MCF 10A (cell line): ENCODE measurements at places on chromosomes 3 and 15.

DNA sequence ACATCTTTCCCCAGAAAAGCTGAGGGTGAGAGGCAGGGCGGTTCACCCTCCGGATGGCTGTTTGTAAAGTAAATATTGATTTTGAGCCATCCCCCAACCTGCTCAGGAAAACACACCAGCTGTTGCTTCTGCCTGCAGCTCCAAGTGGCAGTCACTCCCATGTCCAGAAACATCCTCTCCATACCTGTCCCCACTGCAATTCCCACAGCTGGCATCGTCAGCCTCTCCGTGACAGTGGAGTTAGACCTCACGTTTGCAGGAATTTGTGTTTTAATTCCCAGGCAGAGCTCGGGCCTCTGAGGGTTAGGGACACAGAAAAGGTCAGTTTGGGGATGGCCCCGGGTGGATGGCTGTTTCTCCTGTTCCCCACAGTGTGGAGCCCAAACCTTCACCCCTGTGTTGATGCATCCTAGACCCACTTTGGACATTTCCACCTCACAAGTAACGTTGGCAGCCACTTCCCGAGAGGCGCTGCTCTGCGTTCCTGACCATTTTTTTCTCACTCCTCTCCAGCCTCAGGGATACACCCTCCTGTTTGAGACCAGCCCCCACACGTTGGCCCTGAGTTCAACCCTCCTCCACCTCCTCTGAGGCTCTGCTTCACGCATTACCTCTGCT, 11.8 kb upstream of the FAM174B start:
- no peak for DNase-seq

- no peak for DNase-seq
These were observed 11.2 kb downstream of the RNF123 start for GRCh38 chr3:49700453-49701128.

- no peak for DNase-seq
These were observed 20.6 kb downstream of the SPSB4 start for GRCh38 chr3:141071681-141072260.

DNA sequence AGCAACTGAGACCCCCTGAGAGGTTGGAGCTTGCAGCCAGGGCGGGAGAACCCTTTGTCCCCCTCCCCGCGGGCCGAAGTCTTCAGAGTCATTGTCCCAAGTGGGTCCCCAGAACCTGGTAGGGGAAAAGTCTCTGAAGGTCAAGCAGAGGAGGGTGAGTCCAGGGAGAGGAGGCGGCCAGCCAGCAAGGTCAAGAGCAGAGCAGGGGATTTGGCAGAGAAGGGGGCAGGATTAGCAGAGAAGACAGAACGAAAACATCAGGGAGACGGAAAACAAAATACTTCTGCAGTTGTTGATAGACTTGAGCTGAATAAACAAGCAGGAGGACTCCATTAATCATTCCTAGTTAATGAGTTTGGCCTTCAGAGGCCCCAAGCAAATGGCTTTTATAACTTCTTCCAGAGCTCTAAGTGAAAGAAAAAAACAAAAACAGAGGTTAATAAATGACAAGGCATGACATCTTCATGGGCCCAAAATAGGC, 66.7 kb downstream of the GRIP2 start:
- DNase-seq: no peak

- no peak for DNase-seq
These were observed 1.9 kb downstream of the MORC1 start for GRCh38 chr3:109116031-109116430.

DNA sequence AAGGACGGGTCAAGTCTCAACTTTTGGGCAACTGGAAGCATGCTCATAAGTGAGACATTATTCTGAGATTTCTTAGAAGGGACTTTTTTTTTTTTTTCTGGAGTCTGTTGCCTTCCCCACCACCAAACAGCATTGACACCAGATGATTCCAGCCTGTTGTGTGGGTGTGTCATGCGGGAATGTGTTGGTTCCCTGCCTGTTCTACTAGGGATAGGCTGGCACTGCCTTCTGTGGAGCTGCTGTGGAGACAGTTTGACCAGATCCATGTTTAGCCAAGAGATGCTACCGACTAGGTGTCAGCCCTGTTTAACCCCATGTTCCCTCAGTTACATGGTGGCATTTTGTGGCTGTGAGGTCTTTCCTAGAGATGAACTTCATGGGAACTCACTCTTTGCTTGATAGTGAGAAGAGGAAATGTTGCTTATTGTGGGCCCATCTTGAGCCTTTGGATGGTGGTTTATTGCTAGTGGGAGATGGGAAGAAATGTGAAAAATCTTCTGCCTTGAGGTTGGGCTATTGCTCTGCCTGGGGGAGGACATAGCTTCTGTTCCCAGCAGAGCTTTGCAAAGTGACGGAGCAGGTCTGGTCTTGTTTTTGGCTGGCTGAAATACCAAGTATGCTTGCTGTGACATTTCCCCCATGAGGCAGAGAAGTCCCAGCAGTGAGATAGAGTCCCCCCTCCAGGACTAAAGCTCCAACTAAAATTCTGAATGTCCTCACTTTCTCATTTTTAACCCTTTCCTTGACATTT, 31.3 kb downstream of the TRAK1 start:
- DNase-seq: peak; percentile 61

DNA sequence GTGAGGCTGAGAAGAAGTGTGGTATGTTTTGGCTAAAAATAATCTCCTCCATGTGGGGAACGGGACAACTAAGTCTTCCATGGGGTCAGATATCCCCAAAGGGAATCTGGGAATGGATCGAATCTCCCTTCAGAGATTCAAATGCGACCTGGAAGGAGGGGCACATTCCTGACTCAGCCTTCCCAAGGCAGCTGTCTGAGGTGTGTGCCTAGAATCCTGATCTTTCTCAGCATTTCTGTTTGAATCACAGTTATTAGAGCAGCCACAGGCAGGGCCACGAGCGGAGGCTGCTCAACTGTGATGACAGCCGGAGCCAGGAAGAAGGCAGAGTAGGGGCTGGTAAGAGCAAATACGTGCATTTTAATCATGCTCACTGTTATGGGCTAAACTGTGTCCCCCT, 135.1 kb downstream of the ADAMTS17 start:
- DNase-seq: no peak

DNA sequence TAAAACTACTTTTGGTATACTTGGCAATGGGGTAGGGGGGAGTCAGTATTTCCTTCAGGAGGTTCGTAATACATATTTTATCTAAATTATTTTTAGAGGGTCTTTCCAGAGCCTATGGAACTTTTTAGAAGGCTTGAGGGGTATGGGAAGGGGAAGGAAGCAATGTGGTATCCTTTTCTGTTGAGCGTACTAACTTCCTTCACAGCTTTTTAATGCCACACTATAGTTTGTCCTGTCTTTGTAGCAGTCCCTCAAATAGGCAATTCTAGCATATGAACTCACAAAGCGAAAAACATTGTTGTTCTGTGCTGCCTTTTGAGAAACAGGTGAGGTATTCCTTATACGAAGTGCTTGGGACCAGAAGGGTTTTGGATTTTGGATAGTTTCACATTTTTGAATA, 22.3 kb upstream of the P2RY13 start:
- no peak for DNase-seq

- DNase-seq: no peak
These were observed 231.6 kb downstream of the XXYLT1 start for GRCh38 chr3:195039180-195039843.

GRCh38 chr3:127350172-127351050, 62.6 kb upstream of the PRR20G start:
- no peak for DNase-seq

GRCh38 chr3:190064112-190064511, 56.6 kb downstream of the P3H2 start:
- peak; percentile 85 for DNase-seq

DNA sequence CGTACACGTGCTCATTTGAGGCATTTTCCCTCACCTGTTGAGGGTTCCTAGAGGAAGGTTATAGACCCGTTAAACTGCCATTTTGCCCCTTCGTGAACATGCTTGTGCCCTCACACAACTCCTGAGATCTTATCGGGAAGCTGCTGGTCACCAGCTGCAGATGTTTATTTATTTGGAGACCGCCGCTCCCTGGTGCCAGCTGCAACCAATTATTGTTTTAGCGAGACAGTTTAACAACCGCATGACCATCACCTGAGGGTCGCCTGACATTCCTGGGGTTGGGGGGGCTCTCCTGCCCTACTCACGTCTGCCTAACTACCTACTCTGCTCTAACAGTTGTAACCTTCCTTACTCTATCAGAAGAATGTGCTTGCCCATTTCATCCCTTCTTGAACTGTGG, 292.5 kb downstream of the MCTP2 start:
- no peak for DNase-seq

DNA sequence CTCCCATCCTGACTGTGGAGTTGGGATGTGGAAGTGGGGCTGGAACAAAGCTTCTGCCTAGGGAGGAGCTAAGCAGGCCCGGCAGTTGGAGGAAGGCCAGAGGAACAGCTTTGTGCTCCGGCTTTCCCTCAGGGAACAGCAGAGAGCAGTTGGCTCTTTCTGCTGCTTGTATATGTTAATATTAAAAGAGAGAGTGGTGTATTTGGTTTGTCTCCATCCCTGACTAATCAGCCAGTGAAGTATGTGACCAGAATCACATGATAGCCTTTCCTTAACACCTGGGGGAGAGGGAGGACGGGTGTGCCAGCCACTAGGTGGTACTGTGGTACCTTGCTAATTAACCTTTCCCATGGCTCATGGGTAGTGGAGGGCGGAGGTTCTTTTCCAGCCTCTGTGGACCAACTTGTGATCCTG, 10.0 kb downstream of the EIF2B5 start:
- peak; percentile 68 for DNase-seq

DNA sequence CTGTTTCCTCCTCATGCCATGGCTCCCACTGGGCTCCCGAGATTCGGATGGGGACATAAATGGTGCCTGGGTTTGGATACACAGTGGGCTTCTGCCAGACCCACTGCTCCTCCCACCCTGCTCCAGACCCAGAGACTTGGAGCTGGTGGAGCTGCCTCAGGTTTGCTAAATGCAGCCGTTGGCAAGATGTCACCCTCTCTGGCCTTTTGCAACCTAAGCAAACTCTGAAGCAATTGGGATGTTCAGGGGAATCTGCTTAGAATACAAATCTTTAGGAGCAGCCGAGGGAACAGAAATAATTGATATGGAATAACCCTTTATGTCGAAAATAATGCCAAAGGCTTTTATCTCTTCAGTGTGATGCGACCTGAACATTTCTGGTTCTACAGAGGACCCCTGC, 33.4 kb downstream of the PRICKLE2 start:
- no peak for DNase-seq

- DNase-seq: no peak
These were observed 749.9 kb downstream of the TBL1XR1 start for GRCh38 chr3:176447369-176447768.

GRCh38 chr3:197890693-197891092, 59.3 kb upstream of the RPL35A start:
- no peak for DNase-seq

DNA sequence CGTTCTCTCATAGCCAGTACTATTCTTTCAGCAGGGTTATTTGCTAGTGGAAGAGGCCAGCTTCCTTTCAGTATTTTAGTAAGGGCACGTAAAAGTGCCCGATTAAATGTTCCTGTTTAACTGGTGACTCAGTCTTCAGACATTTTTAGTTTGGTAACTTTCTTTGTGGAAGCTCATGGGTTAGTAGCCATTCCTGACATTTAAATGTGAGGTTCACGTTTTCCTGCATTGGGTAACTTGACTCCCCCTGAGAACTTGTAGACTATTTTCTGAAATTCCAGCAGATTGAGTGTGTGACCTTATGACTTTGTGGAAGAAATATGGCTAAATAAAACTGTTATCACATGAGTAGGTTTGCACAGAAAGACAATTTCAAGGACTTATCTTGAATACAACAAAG, 16.9 kb downstream of the ABHD2 start:
- peak; percentile 81 for DNase-seq

DNA sequence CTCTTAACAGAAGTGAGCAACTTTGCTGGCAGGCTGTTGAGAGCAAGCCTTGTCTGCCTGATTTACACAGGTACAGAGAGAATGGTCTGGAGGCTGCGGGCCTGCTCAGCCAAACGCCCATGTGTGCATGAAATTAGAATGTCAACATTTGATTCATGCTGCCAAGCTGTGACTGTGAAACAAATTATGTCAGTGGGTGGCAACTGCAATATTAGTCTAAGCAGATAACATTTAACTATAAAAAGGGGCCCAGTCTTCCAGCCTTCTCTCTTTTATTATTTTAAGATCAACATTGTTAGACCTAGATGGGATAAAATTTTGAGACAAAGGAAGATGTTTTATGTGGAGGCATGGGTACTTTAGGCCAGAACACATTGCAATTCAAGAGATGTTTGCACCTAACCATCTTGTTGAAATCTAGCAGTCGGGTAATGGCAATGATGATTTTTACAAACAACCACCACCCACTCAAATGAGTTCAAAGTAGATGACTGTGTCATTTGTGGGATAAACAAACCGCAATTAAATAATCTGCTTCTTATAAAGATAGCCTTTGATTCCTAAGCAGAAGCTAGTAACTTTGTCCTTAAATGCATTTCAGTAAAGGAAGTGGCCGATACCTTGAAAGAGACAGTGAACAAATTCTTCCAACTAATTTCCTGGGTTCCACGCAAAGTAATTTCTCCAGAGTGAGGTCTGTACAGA, 70.2 kb downstream of the FOXB1 start:
- no peak for DNase-seq

DNA sequence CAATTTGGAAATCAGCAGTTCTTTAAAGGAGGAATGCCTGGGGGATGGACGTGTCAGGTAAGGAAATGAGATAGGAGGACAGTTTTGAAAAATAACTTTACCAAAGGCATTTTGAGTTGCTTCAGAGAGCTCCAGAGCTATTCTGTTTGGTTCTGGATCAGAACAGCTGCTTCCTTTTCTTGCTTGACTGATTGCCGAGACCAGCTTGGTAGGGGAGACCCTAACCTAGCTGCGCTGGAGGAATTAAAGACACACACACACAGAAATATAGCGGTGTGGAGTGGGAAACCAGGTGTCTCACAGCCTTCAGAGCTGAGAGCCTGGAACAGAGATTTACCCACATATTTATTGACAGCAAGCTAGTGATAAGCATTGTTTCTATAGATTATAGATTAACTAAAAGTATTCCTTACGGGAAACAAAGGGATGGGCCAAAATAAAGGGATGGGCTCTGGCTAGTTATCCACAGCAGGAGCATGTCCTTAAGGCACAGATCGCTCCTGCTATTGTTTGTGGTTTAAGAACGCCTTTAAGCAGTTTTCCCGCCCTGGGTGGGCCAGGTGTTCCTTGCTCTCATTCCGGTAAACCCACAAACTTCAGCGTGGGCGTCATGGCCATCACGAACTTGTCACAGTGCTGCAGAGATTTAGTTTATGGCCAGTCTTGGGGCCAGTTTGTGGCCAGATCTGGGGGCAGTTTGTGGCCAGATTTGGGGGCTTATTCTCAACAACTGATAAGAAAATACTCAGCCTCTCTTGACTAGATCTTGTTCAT, 556.0 kb downstream of the ROBO1 start:
- DNase-seq: no peak

- no peak for DNase-seq
These were observed 267.2 kb downstream of the FAM43A start for GRCh38 chr3:194952841-194953241.

DNA sequence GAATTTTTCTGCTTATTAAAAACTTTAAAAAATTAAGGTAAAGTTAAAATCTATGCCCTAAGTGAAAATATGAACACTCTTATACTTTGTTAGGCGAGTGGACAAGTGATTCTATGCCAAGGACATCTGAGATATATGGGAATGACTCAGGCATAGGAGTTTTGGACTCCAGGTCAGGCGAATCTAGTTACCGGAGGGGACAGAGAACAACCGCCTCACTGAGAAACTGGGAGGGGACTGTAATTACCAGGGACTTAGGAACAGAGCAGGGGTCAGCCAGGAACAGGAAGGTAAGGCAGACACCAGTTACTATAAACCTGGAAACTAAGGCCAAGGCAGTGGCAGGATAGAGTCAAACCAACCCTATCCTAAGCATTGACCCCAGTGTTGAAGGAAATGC, 16.8 kb upstream of the ATP1B3 start:
- no peak for DNase-seq
